Activated T-helper 17 cell treated with anti-CD3 and anti-CD28 coated beads, Interleukin-2, amount 50 U/mL, for 72 hours (primary cell): ENCODE measurements at places on chromosomes 11 and 22.

GRCh38 chr11:124886476-124886875 is 11.2 kb downstream of the ROBO4 start:
- no peak for ATAC-seq

DNA sequence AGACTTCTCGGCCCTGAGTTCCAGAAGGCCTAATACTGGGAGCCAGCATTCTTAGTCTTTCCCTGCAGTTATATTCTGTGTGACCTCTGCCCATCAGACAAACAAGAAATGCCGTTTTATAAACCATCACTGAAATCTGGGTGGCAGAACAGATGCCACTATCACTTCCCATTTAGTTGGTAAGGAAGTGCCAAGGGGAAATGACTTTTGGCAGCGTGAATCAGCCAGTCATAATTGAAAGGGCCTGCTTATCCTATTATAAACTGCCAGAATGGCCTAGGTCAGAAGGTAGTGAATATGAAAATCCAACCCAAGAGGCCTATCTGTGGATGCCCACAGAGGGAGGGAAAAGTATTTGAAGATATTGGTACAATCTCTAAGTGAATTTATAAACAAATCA is 646.8 kb upstream of the CCDC90B start:
- no peak for ATAC-seq

DNA sequence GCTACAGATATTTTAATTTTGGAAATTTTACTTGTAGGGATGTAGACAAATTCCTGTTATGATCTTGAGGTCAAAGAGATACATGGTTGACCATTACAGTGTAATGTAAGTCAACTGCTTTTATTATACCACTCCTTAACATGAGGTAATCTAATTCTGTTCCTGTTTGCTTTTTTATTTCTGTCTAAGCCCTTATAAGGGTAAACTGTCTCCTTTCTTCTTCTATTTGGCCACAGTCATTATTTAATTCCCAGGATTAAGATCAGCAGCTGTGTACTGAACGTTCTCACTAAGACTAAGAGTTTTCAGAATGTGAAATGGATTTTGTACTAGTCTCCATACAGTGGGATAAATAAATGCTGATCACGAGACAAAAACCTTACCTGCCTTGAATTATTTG is 32.8 kb downstream of the C2CD3 start:
- ATAC-seq, result no peak

GRCh38 chr11:65766535-65766934 is 14.2 kb downstream of the AP5B1 start:
- peak; percentile 31 for ATAC-seq

DNA sequence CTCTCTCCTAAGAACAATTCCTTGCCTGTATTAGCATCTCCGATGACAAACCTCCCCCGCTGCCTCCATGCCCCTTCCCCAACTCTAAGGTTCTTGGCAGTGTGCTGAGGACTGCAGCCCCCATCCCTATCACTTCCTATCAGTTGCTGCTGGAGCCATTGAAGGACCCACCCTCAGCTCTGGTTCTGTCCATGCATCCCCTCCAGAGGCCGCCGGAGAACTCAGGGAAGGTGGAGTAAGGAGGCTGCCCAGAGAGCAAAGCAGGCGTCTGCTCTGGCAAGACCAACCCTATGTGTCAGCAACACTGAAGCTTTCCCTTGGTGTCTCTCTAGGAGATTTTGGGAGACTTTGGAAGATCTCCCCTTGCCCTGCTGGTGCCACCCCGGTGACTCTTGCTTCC is 1139.5 kb downstream of the TBC1D22A start:
- ATAC-seq, result no peak

GRCh38 chr11:71551711-71552110 is 3.5 kb downstream of the KRTAP5-9 start:
- peak; percentile 45 for ATAC-seq

DNA sequence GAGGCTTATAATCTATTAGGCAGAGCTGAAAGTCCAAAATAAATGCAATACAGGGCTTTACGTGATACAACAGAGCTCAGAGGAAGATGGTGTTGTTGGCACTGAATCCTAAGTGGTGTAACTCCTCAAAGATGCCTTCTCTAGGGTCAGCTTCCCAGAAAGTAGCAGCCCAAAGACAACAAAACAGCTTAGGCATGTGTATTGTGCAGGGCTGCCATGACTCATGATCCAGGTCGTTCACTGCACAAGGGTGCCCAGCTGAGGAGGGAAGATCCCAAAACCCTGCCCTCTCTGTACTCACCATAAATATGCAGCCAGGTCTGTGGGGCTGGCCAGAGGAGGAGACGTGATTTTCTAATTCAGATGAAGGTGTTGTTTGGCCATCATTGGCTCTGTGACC is 59.4 kb upstream of the NNMT start:
- ATAC-seq, result no peak

- ATAC-seq, result peak; percentile 1
These were observed 337 bp downstream of the RPLP2 start for GRCh38 chr11:810040-810567.

DNA sequence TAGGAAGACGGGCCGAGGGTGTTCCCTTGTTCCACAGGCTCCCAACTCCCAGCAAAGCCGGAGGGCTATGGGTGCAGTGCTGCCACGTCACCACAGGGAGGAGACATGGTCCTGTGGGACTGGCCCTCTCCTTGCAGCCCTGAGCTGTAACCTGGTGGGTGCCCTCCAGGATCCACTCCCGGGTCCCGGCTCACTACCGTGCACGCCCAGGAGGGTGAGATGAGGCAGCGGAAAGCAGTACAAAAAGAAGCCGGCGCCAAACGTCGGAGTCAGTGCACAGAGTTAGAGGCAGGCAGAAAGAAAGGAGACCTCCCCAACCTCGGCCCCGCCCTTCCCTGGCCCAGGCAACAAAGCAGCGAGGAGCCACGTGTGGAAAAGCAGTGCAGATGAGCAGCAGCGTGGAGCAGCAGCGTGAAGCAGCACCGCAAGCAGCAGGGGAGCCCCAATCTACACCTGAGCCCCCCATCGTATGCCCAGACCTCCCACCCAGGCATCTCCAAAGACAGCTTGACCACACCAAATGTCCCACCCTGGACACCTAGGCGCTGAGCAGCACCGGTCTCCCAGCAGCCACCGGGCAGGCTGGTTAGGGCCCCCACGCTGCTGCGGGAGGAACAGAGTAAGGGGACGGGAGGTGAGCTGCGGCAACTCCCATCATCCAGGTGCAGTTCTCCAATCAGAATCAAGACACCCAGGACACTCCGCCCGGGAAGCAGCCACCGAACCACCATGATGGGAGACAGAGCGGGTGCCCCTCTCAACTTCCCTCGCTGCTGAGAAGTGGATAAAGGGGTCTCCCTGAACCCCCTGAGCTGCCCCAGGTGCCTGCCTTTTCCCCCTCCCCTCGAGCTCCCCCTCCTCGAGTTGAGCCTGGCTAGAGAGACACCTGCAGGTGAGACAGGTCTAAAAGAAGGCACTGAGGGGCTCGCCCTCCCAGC is 28.8 kb downstream of the IGSF9B start:
- ATAC-seq, result peak; percentile 7

GRCh38 chr11:11876458-11876857 is 34.7 kb downstream of the USP47 start:
- no peak for ATAC-seq

GRCh38 chr22:44196731-44197131 is 16.0 kb downstream of the PARVG start:
- ATAC-seq, result no peak

DNA sequence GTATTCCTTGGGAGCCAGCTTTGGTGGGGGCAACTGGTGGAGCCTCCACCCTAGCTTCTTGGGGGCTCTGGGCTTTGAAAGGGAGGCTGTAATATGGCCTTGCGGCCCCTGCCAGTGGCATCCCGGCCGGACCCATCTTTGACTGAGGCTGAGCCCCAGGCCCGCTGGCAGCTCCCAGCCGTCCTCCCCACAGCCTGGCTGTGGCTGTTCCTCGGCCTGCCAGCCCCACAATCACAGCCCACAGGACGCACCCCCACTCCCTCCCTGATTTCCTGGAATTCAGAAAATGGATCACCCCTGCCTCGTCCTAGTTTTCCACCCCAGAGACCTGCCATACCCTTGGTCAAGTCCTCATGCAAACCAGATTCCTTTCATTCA is 23.2 kb downstream of the SERPINH1 start:
- ATAC-seq, result no peak

- ATAC-seq, result no peak
These were observed 98.9 kb downstream of the INSC start for GRCh38 chr11:15213471-15214231.

DNA sequence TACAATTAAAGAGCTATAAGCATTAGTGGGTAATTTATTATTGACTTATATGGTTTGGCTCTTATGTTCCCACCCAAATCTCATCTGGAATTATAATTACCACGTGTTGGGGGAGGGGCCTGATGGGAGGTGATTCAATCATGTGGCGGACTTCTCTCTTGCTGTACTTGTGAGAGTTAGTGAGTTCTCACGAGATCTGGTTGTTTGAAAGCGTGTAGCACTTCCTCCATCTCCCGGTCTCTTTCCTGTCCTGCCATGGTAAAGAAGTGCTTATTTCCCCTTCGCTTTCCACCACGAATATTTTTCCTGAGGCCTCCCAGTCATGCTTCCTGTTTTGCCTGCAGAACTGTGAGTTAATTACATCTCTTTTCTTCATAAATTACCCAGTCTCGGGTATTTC is 28.1 kb upstream of the CHORDC1 start:
- ATAC-seq, result peak; percentile 70

DNA sequence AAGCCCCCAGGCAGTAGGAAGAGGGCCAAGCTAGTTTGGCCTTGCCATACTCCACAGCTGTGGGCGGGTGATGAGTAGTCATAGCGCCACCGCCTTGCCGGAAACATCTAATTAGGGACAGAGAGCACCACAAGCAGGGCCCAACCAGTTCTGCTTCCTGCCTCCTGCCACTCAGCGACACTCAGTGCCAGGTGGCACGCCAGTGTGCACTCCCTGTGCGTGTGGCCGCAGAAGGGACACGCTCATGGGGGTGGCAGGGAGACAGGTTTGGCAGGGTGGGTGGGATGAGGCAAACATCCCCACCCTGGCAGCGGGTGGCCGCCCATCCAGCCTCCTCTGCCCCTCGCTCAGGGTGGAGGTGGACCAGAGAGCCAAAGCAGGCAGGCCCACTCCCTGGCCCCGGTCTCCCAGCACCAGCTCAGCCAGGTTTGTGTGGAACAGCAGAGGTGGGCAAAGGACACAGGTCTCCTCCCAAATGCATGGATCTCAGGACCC is 4.9 kb downstream of the OVOL1 start:
- ATAC-seq, result peak; percentile 99

GRCh38 chr22:22815397-22816170 is 72.0 kb upstream of the IGLL5 start:
- no peak for ATAC-seq

DNA sequence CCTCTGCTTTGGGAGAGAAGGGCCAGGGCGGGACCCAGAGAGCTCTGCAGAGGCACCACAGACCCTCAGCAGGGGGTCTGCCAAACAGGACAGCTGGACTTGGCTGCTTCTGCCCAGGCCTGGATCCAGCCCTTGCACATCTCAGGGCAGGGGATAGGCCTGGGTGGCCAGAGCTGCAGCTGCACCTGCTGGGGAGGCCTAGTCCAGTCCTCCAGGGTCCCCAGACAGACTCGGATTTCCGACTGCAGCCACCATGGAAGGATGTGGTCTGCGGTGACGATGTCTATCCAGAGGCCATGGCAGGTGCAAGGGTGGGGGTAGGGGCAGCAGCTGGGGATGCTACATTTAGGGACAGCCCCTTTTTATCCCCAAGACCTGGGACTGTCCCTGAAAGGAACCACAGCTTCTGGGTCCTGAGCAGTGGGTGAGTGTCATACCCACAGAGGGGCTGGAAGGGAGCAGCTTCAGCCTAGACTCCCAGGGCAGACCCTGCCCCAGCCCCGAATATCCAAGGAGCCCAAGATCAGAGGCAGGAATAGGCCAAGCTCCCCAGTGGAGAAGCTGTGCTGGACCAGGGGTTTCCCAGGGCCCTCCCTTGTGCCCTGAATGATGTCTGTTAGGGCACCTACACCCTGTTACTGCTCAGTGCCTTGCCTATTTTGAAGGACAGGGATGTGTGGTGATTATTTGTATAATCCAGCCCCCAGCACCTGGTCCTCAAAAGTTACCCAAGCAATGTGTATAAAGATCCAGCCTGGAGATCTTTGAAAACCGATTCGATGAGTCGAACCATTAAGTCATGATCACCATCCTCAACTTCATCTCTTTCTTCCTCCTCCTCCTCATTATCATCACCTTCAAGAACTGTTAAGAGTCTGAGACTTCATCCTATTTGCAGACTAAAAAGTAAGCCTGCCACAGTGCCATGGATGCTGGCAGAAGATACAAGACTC is 2.5 kb upstream of the IGLL5 start:
- ATAC-seq, result peak; percentile 85

- ATAC-seq, result no peak
These were observed 99.0 kb downstream of the FAR1 start for GRCh38 chr11:13767471-13767870.

DNA sequence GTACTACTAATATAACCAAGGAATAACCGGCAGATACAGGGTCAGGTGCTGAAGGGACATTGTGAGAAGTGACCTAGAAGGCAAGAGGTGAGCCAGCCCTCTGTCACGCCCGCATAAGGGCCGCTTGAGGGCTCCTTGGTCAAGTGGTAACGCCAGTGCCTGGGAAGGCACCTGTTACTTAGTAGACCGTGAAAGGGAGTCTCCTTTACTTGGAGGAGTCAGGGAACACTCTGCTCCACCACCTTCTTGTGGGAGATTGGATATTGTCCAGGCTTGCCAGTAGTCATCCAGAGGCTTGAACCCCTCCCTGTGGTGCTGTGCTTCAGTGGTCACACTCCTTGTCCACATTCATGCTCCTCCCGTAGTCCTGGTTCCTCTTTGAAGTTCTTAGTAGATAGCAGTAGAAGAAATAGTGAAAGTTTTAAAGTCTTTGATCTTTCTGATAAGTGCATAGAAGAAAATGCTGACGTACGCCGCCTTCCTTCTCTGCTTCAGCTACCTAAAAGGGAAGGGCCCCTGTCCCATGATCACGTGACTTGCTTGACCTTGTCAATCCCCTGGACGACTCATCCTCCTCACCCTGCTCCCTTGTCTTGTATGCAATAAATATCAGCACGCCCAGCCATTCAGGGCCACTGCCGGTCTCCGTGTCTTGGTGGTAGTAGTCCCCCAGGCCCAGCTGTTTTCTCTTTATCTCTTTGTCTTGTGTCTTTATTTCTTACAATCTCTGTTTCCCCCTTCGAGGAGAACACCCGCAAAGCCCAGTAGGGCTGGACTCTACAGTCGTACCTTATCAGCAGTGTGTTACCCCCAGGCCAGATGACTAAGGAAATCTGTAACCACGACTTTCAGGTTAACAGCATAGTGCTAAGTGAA is 6.1 kb downstream of the NUP50 start:
- peak; percentile 98 for ATAC-seq
